SK-N-SH (cell line): ENCODE measurements at places on chromosomes 6 and 20.

- DNase-seq: no peak
Observed at GRCh38 chr20:59331721-59332329, 31.4 kb downstream of the EDN3 start.

- peak; percentile 39 for DNase-seq
Observed at GRCh38 chr20:2775139-2775538, 25.3 kb downstream of the CPXM1 start.

DNA sequence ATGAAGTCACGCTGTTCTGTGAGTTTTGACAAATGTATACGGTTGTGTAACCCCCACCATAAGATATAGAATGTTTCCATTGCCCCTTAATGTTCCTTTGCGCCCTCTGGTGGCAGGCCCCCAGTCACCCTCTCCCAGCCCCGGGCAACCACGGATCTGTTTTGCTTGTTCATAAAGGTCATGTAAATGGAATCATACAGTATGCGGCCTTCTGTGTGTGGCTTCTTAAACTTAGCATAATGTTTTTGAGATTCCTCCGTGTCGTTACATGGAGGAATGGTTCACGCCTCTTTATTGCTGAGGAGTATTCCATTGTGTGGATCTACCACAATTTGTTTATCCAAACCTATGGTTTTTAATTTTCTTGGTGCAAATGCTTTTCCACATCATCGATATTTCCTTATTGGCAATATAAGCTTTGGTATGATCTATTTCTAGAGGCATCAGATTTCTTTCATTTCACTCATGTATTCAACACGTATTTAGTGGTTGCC, 28.4 kb downstream of the LYRM2 start:
- peak; percentile 46 for DNase-seq

GRCh38 chr20:53652090-53652858, 58.6 kb upstream of the ZNF217 start:
- DNase-seq: no peak

DNA sequence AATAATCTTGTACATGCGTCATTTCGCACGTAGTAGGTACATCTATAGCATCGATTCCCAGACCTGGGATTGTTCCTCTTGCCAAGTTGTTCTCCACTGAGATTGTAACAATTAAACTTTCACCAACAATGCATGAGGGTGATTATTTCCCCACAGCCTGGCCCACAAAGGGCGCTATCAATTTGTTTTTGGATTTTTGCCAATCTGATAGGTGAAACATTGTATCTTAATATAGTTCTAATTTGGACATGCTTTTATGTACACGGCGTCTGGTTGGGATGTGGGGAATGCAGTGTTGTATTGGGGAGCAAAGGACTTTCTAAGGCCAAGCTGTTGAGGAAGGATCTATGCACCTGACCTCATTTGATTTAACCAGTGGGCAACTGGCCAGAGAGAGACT, 59.5 kb downstream of the VEGFA start:
- DNase-seq: no peak

DNA sequence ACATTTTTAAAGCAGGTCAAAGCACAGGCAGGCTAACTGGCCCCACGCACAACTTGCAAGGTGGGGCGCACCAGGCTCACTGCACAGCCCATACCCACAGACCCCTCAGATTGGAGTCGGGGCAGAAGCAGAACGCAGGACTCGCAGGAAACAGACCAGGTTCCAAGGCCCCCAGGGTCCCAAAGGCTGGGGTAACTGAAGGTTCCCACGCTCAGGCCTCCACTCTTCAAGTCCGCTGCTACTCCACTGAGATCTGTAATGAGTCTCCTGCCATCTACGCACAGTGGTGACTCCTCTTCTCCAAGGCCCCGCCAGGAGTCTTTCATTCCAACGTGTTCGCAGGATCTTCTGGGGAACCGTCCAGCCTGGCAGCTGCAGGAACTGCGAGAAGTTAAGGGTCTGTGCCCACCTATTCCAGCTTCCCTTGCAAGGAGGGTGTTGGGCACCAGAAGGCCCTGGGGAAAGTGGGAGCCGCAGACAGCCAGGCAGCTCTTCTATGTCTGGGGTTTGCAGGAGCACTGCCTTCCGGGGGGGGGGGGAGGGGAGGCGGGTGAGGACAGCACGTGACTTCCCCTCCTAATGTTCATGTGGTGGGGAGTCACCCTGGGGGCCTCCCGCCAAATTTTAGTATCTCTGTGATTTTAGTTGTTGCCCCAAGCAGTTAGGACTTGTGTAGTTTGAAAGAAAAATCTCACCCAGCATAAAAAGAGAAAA, 2.0 kb upstream of the TAF4 start:
- peak; percentile 27 for DNase-seq

DNA sequence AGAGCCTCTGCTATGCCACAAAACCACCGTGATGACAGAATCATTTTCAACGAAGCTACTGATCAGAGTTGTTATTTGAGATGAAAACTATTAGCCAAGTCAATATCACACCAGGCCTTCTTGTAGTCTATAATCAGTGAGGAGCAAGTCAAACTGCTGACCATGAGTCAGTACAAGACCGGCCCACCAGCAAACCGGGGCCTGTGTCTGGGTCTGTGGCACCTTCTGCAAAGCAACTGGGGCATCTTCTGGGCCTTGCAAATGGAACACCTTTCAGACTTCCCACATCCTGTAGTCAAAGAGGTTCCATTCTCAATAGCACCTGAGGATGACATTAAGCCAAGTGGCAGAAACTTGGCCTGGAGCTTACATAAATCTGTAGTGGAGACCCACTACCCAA, 38.5 kb downstream of the CPXM1 start:
- no peak for DNase-seq

DNA sequence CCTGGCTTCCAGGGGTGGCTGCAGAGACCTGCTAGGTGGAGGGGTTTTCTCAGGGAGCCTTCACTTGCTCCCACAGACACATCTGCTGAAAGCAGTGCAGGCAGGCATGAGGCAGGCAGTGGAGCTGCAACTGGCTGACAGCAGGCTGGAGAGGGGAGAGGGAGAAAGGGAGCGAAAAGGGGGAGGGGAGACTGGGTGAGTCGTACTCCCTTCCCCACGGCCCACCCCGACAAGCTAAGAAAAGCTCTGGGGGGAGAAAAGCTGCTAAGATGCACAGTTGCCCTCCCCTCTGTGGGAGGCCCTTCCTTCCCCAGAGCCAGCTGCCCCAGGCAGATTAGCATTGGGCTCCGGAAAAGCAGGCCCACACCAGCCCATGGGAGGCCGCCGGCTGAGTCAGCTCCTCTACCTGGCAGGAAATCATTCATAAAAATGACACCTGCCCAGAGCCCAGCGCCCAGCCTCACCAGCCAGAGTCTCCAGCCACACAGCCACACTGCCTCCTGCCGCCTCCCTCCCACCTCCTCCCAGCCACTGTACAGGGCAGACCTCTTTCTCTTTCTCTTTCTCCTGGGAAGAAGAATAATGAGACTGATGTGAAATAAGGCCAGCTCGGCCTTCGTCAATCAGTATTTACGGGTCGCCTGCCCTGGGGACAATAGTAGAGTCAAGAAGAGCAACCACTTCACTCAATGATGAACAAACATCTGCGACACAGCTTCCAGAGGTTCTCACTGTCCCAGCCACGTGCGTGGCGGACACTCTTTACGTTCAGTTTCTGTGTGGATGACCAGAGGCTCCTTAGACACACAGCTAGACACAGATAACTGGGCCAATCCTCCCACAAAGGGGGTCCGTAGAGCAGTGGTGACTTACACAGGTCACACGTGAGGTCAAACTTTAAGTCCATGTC, 7.7 kb upstream of the C20orf203 start:
- DNase-seq: peak; percentile 54

DNA sequence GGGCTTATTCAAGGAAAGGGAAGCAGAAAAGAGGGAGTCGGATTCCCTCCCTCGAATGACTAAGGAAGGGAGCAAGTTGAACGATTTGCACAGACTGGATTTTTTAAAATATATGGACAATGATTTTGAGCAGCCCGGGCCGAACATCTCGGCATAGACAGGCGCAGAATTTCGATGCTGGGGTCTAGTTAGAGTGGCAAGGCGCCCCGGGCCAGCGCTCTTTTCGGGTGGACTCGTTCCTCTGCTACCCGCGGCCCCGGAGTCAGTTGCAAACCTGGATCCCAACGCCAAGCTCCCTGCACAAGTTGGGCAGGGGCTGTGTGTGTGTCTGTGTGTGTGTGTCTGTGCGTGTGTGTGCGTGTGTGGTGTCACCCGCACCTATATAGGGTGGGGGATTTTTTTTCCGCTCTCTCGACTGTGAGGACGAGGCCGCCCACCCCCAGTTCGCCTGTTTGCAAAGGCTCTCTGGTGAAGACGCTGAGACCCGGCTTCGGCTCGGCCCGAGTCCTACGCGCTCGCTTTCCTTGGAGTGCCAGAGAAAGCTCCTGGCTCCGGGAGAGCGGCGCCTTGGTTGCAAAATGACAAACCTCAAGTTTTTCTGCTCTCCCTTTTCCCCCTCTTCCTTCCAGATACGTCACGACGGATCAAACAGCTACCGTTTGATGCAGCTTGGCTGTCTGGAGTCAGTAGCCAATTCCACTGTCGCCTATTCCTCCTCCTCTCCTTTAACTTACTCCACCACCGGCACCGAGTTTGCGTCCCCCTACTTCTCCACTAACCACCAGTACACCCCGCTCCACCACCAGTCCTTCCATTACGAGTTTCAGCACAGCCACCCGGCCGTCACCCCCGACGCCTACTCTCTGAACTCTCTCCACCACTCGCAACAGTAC, 1.4 kb downstream of the TFAP2D start:
- DNase-seq: peak; percentile 71

- DNase-seq: no peak
Observed at GRCh38 chr6:792662-793061, 99.7 kb upstream of the EXOC2 start.

DNA sequence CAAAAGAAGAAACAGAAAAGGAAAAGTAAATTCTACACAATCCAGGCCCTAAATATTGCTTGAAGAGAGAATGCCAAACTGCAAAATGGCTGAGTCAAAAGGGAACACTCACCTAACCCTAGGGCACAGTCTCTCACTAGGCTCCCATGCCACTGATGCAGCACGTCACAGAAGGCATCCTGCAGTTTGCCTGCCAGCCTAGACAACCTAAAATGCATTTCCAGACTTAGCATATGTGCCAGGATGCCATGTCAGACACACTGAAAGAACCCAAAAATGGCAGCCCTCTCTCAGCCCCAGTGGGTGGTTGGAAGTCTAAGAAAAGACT, 10.6 kb upstream of the SIRPD start:
- DNase-seq: no peak

- no peak for DNase-seq
Observed at GRCh38 chr6:135250234-135250633, 69.1 kb downstream of the MYB start.

DNA sequence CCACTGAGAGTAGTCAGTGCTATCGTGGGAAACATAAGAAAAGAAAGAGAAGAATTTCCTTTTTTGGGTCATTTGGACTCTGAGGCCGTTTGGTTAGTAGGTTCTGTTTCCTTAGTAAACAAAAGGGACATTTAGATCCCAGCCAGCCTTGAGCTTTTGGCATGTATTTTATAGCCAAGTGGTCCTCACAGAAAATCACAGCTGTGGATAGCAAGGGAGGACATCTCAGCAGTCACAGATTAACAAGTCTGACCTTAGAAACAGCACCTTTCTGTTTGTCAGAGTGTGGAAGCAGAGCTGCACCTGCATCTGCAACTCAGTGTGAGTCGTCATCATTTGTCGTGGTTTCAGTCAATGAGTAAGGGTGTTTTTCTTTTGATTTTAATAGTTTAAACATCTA, 40.5 kb downstream of the FAM120B start:
- DNase-seq: no peak

DNA sequence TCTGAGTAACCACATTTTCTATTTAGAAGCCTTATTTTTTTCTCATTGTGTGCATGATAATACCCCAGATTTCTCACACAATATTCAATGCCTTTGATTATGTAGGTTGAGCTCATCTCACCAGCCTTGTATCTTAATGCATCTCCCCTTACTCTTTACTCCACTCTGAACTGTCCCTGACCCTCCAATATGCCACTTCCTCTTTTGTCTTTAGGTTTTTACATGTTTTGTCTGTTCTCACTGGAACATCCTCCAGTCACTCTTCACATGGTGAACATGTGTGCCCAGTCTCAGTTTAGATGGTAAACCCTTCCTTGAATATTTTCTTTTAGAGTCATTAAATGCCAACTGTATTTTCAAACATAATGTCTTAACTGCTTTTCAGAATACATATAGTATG, 392.9 kb upstream of the IMPG1 start:
- no peak for DNase-seq

- DNase-seq: no peak
Observed at GRCh38 chr6:39665861-39666260, 59.3 kb downstream of the KIF6 start.
